ENCODE measurements at places on chromosomes 1 and 21.

GRCh38 chr21:45443595-45444181 is 38.7 kb downstream of the COL18A1 start:
- no peak for DNase-seq

GRCh38 chr1:67347688-67348472 is 40.2 kb downstream of the IL12RB2 start:
- peak; percentile 95 for DNase-seq

GRCh38 chr1:19758227-19758830 is 41.4 kb downstream of the TMCO4 start:
- peak; percentile 55 for DNase-seq

GRCh38 chr1:218698141-218698540 is 353.0 kb downstream of the TGFB2 start:
- DNase-seq, result no peak

DNA sequence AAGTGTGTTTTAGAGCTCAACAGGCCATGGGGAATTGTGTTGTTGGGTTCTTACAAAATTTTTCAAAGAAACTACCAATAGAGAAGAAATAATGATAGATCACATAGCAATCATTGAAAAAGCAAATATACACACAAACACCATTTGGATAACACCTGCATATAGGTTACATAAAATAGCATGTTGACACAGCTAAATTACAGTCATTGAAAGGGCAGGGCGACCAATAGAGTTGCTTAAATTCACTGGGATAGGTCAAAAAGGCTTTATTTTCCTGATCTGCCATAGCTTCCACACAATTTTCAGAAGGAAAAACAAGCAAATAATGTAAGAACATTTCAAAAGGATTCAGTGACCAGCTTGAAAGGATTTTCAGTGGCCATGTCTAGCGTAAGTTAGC is 57.9 kb upstream of the FGGY start:
- DNase-seq, result no peak

- DNase-seq, result no peak
Measured at GRCh38 chr1:171477804-171478203, 7.5 kb upstream of the PRRC2C start.

DNA sequence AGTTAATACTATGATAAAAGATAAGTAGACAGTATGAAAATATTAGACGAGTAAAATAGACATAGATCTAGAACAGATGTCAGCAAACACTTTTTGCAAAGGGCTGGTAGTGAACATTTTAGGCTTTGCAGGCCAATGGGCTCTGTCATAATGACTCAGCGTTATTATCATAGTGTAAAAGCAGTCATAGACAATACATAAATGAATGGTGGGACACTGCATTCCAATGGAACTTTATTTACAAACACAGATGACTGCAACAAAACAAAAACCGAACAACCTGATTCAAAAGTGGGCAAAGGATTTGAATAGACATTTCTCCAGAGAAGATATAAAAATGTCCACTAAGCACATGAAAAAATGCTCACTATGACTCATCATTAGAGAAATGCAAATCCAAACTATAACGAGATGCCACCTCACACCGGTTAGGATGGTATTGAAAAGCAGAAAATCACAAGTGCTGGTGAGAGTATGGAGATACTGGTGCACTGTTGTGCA is 7.3 kb downstream of the GSTM5 start:
- peak; percentile 50 for DNase-seq

- no peak for DNase-seq
Measured at GRCh38 chr1:233863901-233864545, 40.5 kb upstream of the SLC35F3 start.

GRCh38 chr1:203287109-203287893 is 18.0 kb upstream of the BTG2 start:
- no peak for DNase-seq

GRCh38 chr1:47708019-47708535 is 270.2 kb downstream of the FOXD2 start:
- no peak for DNase-seq

GRCh38 chr1:160236806-160237205 is 25.5 kb downstream of the DCAF8 start:
- DNase-seq, result no peak

DNA sequence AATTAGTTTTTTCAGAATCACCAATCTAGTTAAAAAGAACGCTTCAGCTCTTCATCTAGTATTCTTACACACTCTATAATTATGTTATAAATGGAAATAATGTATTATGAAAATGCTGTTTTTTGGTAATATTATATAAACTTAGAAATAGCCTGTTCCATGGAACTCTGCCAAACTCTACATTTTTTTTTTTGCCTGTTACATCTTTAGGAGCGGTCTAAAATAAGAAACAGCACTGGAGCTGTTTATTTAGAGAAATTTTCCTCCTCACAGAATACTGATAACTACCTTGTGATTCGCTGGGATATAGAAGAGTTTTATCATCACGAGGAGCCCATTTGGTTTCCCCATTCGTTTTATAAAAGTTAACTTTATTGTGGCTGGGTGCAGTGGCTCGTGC is 58.5 kb downstream of the PKN2 start:
- no peak for DNase-seq

DNA sequence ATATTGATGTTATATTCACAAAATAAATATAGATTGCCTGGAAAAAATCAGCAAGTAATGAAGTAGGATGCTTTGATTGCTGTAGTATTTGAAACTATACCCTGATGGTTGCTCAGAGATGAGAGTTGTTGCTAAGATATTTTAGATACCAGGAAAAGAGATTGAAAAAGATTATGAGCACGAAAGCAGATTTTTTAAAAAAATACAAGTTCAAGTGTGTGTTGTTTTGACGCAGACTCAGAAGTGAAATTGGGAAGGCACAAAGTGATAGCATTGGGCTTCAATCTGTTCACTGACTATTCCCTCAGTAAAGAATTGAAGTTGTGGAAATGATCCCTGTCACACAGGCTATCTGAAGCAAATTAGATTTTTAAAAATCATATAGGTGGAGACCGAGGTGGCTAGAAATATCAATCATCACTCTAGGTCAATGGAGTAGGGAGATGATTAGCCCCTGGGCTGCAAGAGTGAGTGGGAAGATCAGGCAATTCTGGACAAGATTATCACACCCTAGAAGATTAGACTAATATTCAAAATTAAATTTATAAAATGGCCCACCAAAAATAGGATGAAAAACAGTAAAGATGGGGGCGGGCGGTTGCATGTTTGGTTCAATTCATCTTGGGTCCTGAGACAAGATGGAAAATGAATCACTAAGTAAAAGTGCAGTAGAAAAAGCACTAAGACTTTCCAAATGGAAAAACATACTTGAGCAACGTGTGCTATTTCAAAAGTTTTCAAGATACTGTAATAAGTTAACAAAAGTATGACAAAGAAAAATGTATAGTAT is 41.5 kb upstream of the LRRC8D start:
- DNase-seq, result no peak

GRCh38 chr1:44316231-44316759 is 38.8 kb downstream of the ERI3 start:
- no peak for DNase-seq

DNA sequence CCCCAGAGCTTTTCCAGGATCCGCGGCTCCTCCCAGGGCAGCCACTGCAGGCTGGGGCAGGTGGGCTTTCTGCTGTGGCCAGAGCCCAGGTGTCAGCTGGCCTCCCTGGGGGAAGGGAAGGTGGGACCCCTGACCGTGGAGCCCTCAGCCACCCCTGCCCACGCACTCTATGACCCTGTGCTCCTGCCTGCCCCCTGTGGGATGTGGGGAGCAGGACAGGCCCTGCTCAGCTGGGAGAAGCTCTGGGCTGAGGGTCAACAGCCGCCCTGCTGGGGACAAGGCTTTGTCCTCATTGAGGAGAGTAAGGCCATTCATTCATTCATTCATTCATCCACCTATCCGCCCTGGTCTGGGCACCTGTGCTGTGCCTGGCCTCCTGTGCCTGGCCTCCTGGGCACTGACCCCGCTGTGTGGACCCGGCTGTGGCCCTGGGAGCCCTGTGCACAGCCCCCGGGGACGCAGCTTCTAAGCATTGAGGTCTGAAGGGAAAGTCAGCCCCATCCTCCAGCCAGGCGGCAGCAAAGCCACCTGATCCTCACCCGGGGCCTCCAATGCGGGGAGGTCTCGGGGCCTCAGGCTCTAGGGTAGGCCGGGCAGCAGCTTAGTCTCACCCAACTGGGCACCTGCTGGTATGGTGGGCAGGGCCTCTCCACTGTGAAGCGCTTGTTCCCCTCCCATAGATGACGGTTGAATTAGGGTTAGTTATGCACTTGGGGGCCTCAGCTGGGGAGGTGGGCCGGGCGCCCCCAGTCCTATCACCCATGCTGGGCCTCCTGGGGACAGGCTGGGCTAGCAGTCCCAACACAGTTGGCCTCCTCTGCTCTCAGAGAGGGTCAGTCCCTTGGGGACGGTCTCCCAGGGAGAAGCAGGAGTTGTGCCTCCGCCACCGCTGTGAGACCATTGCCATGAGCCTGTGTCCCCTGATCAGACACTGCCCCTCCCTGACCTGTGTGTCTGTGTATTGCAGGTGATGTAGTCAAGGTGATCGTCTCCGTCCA is 6.0 kb downstream of the TNFRSF14 start:
- no peak for DNase-seq

GRCh38 chr1:54615531-54616279 is 7.6 kb downstream of the FAM151A start:
- peak; percentile 95 for DNase-seq

GRCh38 chr21:44072111-44072510 is 35.1 kb upstream of the PWP2 start:
- DNase-seq, result no peak

- no peak for DNase-seq
Measured at GRCh38 chr1:213914392-213914791, 73.4 kb upstream of the PROX1 start.

Data from bronchial epithelial cell (primary cell).